ENCODE measurements at places on chromosomes 1 and 21.

- DNase-seq = no peak
Measured at GRCh38 chr1:26530895-26531598, 1.5 kb downstream of the RPS6KA1 start.

- DNase-seq = no peak
Measured at GRCh38 chr1:231335663-231336602, 1.7 kb downstream of the EXOC8 start.

GRCh38 chr1:59408608-59409240, 111.8 kb downstream of the FGGY start:
- no peak for DNase-seq

DNA sequence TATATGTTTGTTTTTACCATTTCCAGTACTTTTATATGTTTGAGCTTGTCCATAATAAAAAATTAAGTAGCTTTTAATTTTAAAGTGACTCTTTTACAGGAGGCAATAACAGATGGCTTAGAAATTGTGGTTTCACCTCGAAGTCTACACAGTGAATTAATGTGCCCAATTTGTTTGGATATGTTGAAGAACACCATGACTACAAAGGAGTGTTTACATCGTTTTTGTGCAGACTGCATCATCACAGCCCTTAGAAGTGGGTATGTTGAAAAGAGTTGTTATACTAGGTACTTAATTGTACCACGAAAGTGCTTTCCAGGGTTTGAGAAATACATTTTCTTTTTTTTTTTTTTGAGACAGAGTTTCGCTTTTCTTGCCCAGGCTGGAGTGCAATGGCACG, 46.1 kb downstream of the RNF2 start:
- no peak for DNase-seq

DNA sequence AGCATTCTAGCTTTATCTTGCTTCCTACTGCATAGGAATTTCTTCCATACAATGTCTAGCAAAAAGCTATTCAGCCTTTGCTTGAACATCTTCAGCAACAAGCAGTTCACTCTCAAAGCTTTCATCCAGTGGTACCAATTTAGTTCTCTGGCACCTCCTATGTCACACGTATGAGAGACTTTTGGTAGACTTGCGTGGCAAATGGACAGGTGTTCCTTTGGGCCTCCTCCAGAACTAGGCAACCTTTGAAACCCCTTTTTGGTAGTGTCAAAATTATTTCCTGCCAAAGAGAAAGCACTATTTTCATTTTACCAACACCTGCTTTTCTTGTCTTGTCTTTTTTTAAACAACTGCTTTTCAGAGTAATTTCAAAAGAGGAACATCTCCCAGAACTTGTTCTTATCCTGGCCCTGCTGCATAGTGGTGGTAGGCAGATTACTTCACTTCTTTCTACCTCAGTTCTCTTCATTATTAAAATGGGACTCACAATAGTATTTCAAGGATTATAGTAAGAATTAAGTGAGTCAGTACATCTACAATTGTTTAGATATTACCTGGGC, 122.4 kb downstream of the MAST2 start:
- no peak for DNase-seq

DNA sequence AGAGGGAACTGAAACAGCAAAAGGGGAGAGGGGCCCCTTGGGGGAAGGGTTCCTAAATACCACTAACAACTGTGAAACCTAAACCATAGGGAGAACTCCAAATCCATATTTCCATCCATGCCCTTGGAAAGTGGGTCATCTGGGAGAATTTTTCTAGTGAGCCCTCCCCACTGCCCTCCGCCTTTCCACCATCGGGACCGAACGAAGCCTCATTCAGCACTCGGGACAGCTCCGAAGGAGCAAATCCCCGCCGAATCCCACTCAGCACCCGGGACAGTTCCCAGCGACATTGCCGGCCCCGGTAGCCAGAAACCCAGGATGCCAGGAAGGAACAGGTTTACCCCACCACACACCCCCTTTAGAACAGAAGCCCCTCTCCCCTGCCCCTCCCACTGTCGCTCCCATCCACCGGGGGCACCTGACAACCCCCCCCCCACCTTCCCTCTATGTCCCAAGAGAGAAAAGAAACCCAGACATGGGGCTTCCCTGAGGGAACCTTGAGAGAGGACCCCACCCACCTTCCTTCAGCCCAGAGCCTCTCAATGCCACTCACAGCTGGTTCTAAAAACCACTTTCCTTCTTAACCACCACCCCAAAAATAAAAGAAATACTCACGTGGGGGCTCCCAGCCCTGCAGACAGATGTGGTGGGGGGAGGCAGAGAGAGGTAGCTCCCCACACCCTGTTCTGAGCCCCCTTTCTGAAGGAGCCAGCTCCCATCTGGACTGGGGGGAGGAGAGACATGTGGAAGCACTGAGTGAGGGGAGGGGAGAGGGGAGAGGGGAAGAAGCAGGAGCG, 4.5 kb downstream of the DLGAP3 start:
- no peak for DNase-seq

- DNase-seq = no peak
Measured at GRCh38 chr1:169001353-169001752, 105.1 kb upstream of the ATP1B1 start.

GRCh38 chr1:204368996-204369726, 9.4 kb upstream of the PLEKHA6 start:
- peak; percentile 91 for DNase-seq

- no peak for DNase-seq
Measured at GRCh38 chr21:25936776-25937175, 202.0 kb downstream of the GABPA start.

Data from anterior cingulate cortex (tissue), 58 donors.